ENCODE measurements at places on chromosomes 6 and 20. TPM values are rescaled to one million over a fixed set of nuclear protein-coding genes. Genes with fewer than 3 reads are reported as not detected.

The FGD2 gene
- total RNA-seq, result 7.6 TPM

The GPR63 gene
- 2.9 TPM for total RNA-seq

The DUSP22 gene
- 27.0 TPM for total RNA-seq

The EMILIN3 gene
- 0.10 TPM for total RNA-seq

The BLCAP gene
- total RNA-seq, result 42.9 TPM

The AP5S1 gene
- total RNA-seq, result 17.3 TPM

The PKIB gene
- 0.49 TPM for total RNA-seq

The GRIK2 gene
- not detected for total RNA-seq

The FAM184A gene
- 5.5 TPM for total RNA-seq

The SEL1L2 gene
- not detected for total RNA-seq

The RCAN2 gene
- 6.4 TPM for total RNA-seq

The ADGRB3 gene
- total RNA-seq, result not detected

The KIF6 gene
- 0.10 TPM for total RNA-seq

The OR2J2 gene
- total RNA-seq, result not detected

The WFDC12 gene
- total RNA-seq, result not detected

The CCN6 gene
- not detected for total RNA-seq

The GTSF1L gene
- total RNA-seq, result not detected

The SPAG4 gene
- 2.9 TPM for total RNA-seq

The EPPIN gene
- not detected for total RNA-seq

The HLA-DRB1 gene
- 173 TPM for total RNA-seq

The RBBP8NL gene
- total RNA-seq, result not detected

The GPX5 gene
- total RNA-seq, result not detected

The SLC25A27 gene
- total RNA-seq, result not detected

The CST2 gene
- not detected for total RNA-seq

The VGLL2 gene
- not detected for total RNA-seq

The TP53INP2 gene
- 2.5 TPM for total RNA-seq

The PRDM1 gene
- 108 TPM for total RNA-seq

The DAAM2 gene
- total RNA-seq, result not detected

The SLC26A8 gene
- total RNA-seq, result not detected
